ENCODE measurements at places on chromosomes 12 and 14. TPM values are rescaled to one million over a fixed set of nuclear protein-coding genes. Genes with fewer than 3 reads are reported as not detected.

Gene FOXN4
- total RNA-seq = not detected

GRCh38 chr12:53308276-53308675 lies 8.8 kb downstream of the MYG1 start:
- DNase-seq = no peak

Gene PRPF40B
- total RNA-seq = 8.9 TPM

DNA sequence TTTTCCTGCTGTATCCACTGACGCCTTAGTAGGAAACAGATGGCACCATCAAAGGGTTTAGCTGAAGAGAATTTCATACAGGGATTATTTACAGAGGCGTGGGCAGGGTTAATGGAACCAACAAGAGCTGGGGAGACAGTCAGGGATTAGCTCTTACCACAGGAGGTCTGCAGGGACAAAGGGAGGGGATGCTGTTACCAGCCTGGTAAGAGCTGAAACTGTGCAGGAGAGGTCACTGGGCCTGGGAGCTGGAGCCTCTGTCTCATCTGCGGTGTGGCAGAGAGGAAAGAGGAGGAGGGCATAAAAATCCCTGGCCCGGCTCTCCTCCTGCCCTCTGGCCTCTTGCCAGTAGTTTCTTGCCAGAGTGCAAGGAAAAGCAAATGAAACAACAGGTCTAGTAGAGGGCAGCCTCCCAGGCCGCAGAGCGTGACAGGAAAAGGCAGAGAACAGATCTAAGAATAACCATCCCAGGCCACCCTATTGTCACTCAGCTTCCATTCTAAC lies 18.9 kb upstream of the POC1B start:
- peak; percentile 17 for DNase-seq

DNA sequence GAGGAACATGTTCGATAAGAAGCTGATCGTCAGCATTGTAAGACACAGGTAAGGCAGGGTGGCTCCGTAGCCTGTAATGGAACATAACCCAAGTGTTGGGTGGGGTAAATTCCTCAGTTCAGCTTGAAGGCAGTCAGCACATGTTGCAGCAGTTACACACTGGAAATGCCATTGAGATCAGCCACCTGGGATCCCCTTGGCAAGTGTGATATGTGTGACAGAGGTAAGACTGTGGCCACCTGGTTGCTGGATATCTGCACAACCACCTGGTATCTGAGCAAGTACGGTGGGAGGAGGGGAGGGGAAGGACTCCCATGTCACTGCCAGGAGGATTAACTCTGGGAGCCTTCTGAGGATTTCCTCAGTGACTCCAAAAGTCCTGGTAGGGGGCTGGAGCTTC lies 158.0 kb upstream of the CAND1 start:
- no peak for DNase-seq

- DNase-seq = peak; percentile 31
Measured at GRCh38 chr12:103877934-103878510, 37.0 kb upstream of the NT5DC3 start.

- no peak for DNase-seq
Measured at GRCh38 chr14:84882830-84883229, 647.1 kb upstream of the FLRT2 start.

Gene ADAMTS20
- 0.66 TPM for total RNA-seq

- DNase-seq = no peak
Measured at GRCh38 chr12:130745921-130746320, 29.8 kb upstream of the RIMBP2 start.

GRCh38 chr14:37862263-37862662 lies 266.8 kb downstream of the TTC6 start:
- no peak for DNase-seq

DNA sequence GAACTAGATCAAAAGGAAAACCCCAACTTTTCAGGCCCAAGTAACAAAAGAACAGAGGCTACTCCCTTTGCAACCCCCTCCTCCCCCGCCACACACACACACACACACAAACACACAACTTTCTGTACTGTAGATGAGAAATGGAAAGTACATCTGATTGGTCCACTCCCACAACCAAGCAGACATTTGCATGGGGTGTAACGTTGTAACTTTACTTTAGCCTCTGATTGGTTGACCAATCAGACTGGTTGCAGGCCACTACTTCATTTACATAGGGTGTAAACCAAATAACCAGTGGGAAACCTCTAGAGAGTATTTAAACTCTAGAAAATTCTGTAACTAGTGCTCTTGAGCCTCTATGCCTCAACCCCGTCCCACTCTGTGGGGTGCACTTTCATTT lies 425.5 kb downstream of the GXYLT1 start:
- no peak for DNase-seq

DNA sequence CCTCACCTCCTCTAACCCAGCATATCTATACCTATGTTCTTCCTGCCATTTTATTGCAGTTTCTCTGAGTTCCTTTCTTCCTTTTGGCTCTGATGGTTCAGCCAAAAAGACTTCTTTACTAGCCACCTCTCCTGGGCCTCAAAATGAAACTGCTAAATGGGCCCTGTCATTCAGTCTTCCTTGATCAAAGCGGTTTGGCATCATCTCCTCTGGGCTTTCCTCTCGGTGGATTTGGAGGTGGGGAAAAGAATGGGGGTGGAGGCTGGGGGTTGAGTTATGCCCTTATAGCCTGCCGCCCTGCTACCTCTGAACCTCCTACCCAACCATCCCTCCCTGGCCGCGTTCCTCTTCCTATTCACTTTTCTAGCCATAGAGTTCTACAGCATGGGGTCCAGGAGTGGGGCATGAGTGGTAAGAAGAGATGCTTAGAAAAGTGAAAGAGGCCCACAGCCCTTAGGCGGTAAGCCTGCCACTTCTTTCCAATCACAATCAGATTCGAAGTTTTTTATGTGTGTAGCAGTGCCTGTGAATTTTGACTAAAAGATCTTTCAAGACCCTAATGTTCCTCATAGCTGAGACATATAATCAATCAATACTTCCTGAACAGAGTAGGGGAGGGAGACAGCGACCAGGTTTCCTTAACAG lies 2.5 kb downstream of the AJUBA start:
- no peak for DNase-seq

All from astrocyte (in vitro differentiated cells and primary cell).